Esophagus mucosa (tissue), 1 donor: ENCODE measurements at places on chromosomes 16 and 17. TPM values are rescaled to one million over a fixed set of nuclear protein-coding genes. Genes with fewer than 3 reads are reported as not detected.

The LPO gene
- 0.44 TPM for total RNA-seq

The SPATA22 gene
- not detected for total RNA-seq

The MT3 gene
- total RNA-seq = not detected

The CMTM3 gene
- total RNA-seq = 3.7 TPM

The PER1 gene
- 65.0 TPM for total RNA-seq

The PMP22 gene
- 6.3 TPM for total RNA-seq

The HOXB7 gene
- total RNA-seq = 2.1 TPM
